ENCODE measurements at places on chromosomes 6 and 20.

DNA sequence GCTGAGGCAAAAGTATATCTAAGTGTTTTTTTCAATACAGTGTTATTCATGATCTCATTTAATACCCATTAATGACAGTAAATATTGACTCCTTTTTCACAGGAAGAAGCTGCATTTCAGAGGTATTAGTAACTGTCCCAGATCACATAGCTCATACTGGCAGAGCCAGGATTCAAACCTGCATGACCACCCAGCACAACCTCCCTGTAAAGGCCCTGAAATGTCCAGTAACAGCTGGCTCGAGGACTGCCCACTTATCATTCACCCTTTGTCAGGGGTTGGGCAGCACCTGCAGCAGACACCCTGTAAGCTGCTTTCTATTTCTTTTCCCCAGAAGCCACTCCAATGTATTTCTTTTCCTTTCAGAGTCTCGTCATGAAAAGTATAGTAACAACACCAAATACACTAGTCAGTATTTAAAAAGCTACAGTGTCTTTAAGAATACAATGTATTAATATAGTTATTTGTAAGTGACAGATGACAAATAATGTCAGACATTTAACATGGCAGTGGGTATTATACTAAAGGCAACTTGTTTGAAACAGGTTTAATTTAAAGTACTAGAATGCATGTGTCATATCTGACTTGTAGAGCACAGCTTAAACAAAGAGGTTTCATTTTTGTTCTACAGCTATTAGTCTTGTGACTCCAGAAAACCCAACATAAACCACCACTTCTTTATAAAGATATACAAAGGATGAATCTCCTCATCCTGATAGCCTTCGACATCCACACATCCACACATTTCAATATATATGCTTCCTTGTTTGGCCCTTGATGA, 841.6 kb upstream of the GJE1 start:
- no peak for DNase-seq

GRCh38 chr20:35235881-35236280, 9.4 kb downstream of the MMP24 start:
- DNase-seq, result no peak

- DNase-seq, result no peak
These were observed 20.9 kb upstream of the VNN1 start for GRCh38 chr6:132734694-132735236.

GRCh38 chr6:2026133-2026532, 219.3 kb downstream of the GMDS start:
- no peak for DNase-seq

- DNase-seq, result no peak
These were observed 100.0 kb upstream of the MAN1A1 start for GRCh38 chr6:119449331-119450156.

DNA sequence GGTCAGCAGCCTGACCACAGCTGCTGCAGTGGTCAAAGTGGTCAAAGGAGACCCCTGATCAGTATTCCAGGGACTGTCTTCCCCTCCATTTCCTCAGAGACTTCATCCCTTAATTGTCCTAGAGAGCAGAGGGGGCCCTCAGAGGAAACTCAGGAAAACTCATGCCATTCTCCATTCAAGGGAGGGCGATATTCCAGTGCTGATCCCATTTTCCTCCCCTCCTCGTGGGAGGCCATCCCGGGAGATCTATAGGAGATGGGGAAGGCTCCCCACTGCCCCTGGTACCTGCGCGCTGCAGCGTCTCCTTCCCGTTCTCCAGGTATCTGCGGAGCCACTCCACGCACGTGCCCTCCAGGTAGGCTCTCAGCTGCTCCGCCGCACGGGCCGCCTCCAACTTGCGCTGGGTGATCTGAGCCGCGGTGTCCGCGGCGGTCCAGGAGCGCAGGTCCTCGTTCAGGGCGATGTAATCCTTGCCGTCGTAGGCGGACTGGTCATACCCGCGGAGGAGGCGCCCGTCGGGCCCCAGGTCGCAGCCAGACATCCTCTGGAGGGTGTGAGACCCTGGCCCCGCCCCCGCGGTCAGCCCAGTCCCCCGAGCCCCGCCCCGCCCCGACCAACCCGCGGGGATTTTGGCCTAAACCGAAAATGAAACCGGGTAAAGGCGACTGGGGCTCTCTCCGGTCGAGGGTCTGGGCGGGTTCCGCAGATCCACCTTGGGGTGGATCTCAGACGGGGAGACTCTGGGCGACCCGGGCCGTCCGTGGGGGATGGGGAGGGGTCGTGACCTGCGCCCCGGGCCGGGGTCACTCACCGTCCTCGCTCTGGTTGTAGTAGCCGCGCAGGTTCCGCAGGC, 878 bp downstream of the HLA-C start:
- no peak for DNase-seq

DNA sequence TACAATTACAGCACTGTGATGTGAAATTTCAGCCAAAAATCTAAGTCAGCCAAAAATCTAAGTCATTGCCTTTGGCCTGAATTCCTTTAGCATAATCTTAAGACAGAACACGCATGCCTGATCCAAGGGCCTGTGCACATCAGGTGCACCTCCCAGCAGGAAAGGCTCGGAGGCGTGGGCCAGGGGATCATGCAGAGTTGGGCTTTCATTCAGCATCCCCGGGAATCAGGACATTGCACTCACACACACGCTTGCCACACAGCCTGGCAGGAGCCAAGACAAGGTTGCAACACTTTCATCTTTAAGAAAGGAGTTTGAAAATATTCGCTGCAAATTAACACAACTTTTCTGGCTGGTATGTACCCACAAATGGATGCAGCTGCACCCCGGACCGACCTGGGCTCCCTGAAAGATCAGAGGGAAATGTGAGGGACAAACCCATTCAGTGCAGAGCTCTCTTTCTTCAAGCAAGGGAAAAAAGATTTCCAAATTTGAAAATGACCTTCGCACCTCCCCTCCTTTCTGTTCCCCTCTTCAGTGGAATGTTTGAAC, 48.8 kb downstream of the ERMARD start:
- no peak for DNase-seq

GRCh38 chr6:116017546-116018295, 43.0 kb downstream of the FRK start:
- DNase-seq, result no peak

DNA sequence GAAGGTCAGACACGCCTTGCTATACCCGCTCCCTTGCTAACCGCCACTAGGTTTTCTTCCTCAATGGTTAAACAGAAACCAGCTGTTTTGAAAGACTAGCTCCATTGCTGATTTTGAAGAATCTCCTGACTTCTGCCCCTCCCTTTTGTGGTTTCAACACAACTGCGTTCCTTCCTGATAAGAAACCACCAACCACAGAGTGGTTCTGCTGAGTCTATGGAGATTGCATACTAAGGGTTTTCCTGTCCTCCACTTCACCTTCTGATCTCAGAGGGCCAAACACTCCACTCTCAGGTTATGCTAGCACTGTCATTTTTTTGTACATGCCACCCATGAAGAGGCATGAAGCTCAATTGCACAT, 207.9 kb downstream of the MYLK4 start:
- DNase-seq, result no peak

GRCh38 chr20:819680-820322, 13.7 kb upstream of the FAM110A start:
- DNase-seq, result no peak

DNA sequence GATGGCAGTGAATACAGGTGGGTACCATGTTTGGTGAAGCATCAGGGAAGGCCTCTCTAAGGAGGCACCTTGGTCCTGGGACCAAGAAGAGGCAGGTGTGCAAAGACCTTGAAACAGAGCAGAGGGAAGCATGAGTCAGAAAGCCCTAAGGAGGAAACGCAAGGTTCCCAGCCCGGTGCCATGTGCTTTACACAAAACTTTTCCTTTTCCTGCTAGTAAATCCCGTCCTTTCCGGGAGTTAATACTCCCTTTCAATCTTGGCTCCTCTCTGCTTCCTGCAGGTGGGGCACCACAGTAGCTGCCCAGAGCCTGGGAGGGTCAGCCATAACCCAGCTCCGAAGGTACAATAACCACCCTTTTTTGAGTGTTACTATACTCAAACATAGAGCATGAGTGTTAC, 19.4 kb upstream of the SLC23A2 start:
- DNase-seq, result no peak

DNA sequence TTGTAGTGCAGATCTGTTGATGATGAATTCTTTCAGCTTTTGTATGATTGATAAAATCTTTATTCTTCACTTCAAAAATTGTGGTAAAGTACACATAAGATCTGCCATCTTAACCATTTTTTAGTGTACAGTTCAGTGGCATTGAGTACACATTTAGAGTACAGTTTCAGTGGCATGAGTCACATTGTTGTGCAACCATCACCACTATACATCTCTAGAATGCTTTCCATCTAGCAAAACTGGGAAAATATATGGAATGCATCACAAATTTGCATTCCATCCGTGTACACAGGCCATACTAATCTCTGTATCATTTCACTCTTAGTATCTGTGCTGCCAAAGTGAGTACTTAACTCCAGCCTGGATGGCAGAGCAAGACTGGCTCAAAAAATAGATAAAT, 28.7 kb downstream of the SIRPD start:
- DNase-seq, result no peak

GRCh38 chr6:136483906-136484305, 66.3 kb downstream of the MAP7 start:
- no peak for DNase-seq
